ENCODE measurements at places on chromosomes 6 and 20.
A peak's percentile ranks its signal among the peaks of the same experiment; 100 is the strongest.

GRCh38 chr6:16338577-16339264 is 100.3 kb downstream of the GMPR start:
- no peak for DNase-seq

GRCh38 chr20:44471481-44471882 is 4.2 kb upstream of the TTPAL start:
- no peak for DNase-seq

- no peak for DNase-seq
These were observed 347.5 kb downstream of the PREX1 start for GRCh38 chr20:48480216-48480772.

DNA sequence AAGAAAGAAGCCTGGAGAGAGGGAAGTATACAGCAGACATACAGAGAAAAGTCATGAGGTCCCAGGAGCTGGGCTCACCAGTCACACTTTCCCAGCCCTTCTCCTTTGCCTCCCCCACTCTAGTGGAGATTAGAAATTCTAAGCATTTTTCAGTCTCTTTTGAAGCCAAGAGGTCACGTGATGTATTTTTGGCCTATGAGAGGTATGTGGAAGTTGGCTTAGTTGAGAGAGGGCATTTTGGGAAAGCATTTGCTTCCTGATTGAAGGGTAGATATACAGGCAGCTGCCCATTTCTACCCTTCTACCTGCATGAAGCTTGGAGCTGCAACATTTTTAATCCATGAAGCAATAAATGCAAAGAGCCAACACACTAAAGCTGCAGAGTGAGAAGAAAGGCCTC is 106.0 kb upstream of the TNFAIP3 start:
- no peak for DNase-seq

GRCh38 chr6:82959385-82959941 is 106.2 kb downstream of the UBE3D start:
- DNase-seq: no peak

DNA sequence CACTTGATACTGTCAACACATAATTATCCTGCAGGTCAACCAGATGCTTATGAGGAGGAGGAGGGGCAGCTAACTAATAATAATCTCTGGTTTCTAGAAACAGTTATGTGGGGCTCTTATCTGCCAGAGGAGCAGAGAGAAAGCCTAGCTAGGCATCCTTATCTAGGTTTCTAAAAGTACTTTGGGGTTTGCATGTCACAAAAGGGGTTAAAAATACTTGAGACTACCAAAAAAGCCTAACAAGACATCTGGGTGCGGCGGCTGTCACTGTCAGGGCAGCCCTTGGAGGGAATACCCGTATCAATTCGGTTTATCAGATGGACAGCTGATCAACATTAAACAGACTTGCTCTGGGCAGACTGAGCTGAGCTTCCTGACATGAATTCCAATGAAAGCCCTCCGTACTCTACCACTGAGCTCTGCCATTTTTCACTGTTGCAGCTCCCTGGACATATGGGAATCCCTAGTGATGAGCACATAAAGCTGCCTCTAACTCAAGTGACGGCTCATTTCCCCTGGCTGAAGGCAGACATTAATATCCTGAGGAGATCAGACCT is 166.6 kb downstream of the PDSS2 start:
- DNase-seq: no peak

GRCh38 chr6:36860126-36860525 is 14.5 kb downstream of the PPIL1 start:
- no peak for DNase-seq

DNA sequence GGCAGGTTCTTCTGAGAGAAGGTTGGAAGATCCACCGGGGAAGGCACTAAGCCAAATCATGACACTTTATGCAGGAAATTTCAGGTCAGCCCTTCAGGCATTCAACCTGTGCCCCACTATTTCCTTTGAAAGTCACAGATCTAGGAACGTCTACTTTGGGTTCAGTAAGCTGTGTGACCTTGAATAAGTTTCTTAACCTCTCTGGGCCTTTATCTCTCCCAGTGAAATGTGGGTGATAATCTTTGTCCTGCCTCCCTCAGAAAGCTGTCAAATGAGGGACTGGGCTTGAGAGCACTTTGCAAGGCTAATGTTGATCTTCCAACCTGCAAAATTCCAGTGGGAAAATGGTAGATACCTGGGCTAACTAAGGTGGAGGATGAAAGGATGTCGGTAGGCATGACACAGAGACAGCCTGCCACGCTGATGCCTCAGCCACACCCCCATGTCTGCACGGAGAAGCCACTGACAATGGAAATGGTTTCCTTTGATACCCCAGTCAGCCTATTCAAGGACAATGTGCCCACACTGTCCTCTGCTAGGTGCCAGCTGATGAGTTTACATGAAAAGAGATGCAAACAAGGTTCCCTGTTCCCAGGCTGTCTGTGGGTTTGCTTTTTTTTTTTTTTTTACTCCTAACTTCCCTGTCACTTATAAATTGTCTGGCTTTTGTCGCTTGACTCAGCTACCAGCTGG is 9.3 kb downstream of the BNIP5 start:
- DNase-seq: no peak

GRCh38 chr20:34522969-34523871 is 7.0 kb downstream of the DYNLRB1 start:
- DNase-seq: peak; percentile 31

- no peak for DNase-seq
These were observed 271.3 kb downstream of the KHDC1L start for GRCh38 chr6:72953971-72954381.

DNA sequence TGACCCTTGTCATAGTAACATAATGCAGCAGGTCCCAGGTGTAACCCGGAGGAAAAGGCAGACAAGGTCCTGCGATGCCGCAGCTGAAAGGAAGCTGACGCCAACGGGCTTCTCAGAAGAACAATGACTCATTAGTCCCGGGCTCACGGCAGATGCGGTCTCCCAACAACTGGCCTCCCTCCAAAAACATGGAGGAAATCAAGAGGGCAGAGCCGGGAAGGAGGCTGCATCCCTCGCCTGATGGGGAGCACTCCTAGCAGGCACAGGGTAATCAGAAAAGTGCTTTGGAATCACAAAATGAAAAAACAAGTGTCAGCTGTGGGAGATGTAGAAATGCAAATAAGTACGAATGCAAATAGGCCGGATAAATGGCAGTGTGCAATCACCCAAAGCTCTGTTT is 165.2 kb upstream of the AGPAT4 start:
- DNase-seq: no peak

DNA sequence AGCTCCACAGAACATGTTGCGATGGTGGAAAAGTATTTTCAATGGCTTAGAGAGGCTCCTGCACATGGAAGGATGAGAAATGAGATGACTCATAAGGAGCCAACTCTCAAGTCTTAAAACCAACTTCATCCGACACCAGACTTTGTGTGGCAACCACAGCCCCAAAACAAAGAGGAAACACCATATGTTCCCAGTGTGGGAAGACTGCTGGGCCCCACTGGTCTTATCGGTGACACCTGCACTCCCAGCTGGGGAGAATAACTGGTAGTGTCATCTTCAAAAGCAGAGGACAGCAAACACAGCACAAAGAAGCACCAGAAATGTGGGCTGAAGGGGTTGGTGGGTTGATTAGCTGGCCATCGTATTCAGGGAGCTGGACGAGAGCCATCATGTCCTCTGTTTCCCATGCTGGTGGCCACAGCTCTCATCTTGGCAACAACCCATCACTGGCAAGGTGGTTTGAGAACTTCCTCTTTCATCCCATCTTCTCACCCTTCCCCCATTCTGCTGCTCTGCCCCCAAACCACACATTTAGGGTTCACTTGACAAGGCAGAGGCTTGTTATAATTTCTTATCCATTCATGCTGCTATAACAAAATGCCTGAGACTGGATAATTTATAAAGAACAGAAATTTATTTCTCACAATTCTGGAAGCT is 46.0 kb upstream of the TASP1 start:
- DNase-seq: no peak

- no peak for DNase-seq
These were observed 76.9 kb upstream of the RIPOR2 start for GRCh38 chr6:25012657-25013056.

GRCh38 chr6:139981768-139982181 is 607.3 kb upstream of the CITED2 start:
- no peak for DNase-seq

DNA sequence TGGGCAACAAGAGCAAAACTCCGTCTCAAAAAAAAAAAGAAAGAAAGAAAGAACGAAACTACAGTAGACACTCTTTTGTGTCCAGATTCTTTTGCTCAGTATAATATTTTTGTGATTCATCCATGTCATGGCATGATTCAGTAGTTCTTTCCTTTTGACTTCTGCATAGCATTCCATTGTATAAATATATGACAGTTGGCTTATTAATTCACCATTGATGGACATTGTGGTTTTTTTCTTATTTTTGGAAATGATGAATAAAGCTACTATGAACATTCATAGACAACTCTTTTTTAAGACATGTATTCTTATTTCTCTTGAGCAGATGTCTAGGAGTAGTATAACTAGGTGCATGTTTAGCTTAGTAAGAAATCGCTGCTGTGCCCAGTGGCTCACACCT is 10.3 kb upstream of the IER3 start:
- DNase-seq: no peak

DNA sequence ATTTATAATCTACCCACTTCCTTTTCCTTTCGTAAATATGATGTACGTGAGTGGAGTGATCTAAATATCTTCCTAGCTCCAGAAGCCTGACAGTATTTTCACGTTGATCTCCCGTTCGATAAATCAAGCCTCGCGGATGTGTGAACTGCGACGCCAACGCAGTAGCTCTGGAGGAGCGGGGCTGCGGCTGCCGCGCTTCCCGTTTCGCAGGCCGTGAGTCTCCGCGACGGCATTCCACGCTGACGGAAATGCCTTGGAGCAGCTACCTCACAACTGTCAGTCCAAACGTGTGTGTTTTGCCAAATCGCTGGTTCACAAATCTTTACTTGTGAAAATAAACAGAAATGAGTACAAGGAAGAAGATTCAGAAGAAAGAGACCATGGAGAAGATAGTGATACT is 41.2 kb downstream of the BTBD3 start:
- DNase-seq: no peak

GRCh38 chr20:4942331-4942730 is 59.0 kb downstream of the SLC23A2 start:
- no peak for DNase-seq

DNA sequence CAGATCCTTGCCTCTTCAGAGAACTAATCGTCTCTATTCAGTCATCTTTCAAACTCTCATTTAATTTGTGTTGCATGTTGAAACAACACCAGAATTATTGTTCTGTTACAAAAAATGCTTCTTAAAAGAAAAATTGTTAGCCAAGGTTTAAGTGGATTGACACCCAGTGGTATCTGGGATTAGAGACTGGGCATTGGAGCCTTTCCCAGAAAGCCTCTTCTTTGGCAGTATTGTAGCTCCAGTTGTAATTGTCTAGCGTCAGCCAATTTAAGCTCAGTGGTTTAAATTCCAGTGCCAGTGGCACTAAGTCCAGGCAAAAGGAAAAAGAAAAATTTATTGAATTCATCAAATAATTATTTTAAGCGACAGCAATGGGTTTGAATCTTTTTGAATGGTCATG is 801 bp downstream of the CCDC28A start:
- no peak for DNase-seq

- DNase-seq: peak; percentile 25
These were observed at the start of gene NINL for GRCh38 chr20:25584905-25585704. Gene NINL, minus strand, starts transcription at chr20:25585531. Its CDS starts 58,944 bp downstream, at chr20:25526587.

DNA sequence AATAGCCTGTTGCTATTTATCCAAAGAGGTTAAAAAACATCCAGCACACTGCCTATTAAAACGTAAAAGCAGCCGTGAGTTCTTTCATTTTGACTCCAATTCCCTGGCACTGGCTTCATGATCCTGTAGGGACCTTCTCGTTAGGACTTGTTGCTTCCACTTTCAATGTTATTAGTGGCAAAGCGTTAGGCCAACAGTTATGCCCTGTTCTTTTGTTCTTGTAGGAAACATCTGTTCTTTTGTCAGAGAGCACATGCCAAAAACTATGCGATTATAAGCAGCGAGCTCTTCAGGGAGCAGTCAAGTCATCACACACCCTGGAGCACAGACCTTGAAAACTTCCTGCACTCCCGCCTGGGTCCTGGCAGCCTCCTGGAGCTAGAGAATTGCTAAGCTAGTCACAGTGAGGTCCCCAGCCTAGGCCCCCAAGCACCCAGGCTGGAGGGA is 609.5 kb upstream of the ARID1B start:
- DNase-seq: no peak

DNA sequence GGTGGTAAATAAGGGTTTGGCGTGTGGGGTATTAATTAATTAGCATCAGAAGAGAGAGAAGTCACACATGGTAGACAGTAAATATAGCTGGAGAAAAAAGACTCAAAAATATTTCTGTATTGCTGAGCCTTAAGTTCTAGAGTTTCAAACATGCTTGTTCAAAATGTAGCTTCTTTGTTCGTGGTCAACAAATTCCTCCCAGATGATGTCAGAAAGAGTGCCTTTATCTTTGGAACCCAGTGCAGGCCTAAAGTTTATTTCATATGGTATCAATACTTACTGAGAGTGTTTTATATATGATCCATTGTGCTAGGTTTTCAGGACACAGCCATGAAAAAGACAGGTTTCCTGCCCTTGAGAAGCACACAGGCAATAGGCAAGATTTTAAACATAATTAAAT is 18.3 kb downstream of the MARCKS start:
- DNase-seq: no peak

DNA sequence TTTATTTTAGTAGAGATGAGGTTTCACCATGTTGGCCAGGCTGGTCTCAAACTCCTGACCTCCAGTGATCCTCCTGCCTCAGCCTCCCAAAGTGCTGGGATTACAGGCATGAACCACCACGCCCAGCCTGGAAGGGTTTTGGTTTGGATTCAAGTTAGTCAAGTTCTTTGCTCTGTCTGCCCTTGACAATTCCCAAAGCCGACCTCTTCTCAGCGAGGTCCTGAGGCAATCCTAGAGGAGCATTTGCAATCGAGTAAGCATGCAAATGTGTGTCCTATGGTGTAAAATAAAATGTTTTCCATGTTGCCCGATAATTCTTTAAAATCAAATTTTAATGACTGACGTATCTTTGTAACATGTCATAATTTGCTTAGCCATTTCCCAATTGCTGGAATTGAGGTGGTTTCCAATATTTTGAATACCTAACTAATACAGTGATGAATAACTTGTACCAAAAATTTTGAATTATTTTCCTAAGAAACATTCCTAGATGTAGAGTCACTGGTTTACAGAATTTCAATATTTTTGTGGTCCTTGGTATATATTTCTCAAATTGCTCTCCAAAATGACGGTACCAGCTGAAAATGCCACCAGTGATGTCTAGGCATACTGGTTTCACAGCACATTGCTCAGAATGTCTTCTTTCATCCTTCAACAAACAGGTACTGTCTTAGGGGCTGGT is 38.7 kb downstream of the GTF2H5 start:
- DNase-seq: no peak

DNA sequence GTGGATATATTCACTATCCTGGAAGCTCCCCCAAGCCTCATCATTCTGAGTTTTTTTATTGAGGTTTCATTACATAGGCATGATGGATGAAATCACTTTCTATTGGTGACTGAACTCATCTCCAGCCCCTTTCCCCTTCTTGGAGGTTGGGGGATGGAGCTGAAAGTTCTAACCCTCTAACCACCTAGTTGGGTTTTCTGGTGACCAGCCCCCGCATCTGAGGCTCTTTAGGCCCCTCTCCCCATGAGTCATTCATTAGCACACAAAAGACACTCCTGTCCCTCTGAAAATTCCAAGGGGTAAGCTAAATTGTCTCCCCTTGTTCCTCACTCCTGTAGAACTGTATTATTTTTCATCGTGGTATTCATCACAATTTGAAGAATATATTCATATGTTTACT is 33.3 kb downstream of the GFRA4 start:
- DNase-seq: no peak

Data from stimulated activated naive CD4-positive, alpha-beta T cell treated with Interleukin-2 at 50 U/mL for 16 hours (primary cell).